ENCODE measurements at places on chromosomes 6 and 20.

DNA sequence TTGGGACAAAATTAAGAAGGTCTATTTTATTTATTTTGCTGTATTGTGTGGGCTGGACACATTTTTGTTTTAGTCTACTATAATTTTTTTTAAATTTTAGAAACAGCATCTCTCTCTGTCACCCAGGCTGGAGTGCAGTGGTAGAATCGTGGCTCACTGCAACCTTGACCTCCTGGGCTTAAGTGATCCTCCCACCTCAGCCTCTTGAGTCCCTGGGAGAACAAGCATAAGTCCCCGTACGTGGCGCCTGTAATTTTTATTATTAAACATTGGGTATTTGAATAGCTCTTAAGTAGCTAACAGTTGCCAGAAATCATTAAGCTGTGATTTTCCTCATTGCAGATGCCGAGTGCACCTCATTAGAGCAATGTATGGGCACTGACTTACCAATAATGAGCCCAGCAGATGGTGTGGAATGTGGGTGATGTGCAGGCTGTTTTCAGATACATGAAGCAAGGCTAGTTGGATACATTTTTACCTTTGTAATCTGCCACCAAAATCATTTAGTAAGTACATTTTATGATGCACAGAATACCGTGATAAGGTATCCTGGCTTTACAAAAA lies 10.3 kb upstream of the MAS1 start:
- no peak for DNase-seq

DNA sequence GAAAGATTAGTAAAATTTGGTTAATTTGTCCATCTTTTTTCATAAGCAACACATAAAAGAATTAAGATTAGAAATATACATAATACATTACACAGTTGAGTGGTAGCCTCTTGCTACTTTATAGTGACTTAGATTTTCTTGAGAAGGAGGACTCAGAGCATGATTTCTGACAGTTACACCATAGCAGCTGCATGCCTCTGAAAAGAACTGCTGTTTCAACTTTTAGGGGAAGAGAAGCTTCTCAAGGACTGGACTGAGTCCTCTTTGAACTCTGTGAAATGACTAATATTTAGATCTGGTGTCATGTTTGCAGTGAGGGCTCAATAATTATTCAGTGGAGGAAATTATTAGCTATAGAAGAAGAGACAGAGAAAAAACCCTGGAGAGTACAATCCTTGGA lies 272.5 kb downstream of the BTBD9 start:
- DNase-seq = no peak

GRCh38 chr6:22145823-22146677 lies 150.8 kb downstream of the PRL start:
- no peak for DNase-seq

- DNase-seq = no peak
These were observed 17.7 kb upstream of the CDH4 start for GRCh38 chr20:61234224-61234890.

GRCh38 chr6:123604067-123604466 lies 32.7 kb downstream of the TRDN start:
- DNase-seq = no peak

- no peak for DNase-seq
These were observed 49.2 kb downstream of the SERAC1 start for GRCh38 chr6:158118886-158119285.

GRCh38 chr6:35412102-35412501 lies 40.0 kb upstream of the FANCE start:
- DNase-seq = no peak

GRCh38 chr20:33789109-33789857 lies 21.9 kb upstream of the CHMP4B start:
- no peak for DNase-seq

- DNase-seq = peak; percentile 75
These were observed 93.9 kb upstream of the BTN3A2 start for GRCh38 chr6:26270903-26271667.

- no peak for DNase-seq
These were observed 466.5 kb upstream of the RNF217 start for GRCh38 chr6:124495665-124496190.
